NCI-H446 treated with DMSO at 0.1 percent for 48 hours (cell line): ENCODE measurements at places on chromosomes 2 and 18.

DNA sequence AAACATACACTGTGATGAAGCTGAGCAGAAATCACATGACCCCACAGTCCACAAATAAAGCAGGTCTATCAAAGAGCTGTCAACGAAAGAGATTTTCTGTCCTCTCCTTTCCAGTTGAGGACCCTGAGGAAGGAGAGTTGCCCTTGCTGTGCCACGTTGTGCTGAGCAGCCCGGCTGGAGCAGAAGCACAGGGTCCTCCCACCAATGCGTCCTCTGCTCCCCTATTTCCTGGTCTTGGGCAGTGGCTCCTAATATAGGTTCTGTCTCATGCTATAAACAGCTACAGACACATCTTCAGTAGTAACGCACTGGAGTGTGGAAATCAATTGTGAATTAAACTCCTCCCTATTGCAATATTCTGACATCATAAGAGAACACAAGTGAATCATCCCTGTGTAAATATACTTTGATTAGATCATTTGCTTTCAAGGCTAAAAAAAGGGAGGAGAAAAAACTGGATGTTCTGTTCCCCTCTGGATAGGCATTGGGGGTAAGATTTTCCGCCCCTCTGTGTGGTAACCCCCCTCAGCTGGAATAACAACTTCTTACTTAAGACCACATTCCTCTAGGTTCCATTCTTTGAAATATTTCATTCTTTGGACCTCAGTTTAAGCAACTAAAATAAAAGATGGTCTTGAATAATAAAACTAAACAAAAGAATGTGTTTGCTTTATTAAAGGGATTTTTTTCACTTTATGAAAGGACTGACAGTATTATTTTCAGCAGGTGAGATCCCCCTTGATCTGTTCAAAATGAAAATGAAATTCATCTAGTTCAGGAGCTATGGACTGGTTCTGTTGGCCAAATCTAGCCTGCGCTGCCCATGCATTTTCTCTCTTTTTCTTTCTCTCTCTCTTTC is 8.3 kb upstream of the RHOB start:
- DNase-seq: no peak

- DNase-seq: no peak
Observed at GRCh38 chr18:35522130-35522959, 24.6 kb upstream of the INO80C start.

GRCh38 chr2:58081000-58081399 is 34.4 kb downstream of the VRK2 start:
- DNase-seq: no peak

DNA sequence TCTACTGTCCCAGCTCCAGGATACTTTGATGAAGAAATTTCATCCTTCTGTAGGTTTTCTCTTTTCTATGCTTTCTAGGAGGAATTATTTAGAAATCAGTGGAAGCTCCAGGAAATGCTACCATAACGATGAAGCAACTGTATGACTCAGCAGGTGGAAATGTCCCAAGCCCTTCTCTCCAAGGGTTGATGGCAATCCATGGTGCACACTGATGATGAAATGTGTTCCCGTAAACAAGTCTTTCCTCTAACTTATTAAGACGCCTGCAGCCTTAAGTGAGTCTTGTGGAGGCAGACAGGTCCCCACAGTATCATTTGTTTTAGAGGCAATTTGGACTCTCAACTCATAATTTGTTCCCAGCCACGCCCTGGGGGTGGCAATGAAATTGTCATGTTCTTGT is 777.6 kb upstream of the SOX11 start:
- no peak for DNase-seq

DNA sequence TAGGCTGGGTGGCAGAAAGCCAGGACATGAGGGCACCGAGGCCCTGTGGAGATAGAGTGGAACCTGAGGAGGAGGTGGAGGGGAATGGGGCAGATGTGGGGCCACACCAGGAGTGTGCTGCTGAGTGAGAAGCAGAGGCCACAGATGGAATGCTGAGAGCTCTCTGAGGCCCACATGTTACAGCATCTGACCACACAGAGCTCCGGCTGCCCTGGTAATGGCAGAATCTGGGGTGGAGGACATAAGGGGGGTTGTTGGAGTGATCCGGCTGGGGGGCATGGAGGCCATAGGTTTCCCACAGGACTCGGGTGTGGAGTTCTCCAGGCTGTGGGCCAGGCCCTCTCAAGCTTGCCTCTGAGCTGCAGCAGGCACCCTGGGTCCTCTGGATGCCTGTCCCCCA is 3.8 kb downstream of the MZT2B start:
- no peak for DNase-seq

- DNase-seq: no peak
Observed at GRCh38 chr2:200640176-200640575, 54.4 kb downstream of the AOX1 start.

GRCh38 chr2:8285081-8285480 is 396.8 kb upstream of the ID2 start:
- DNase-seq: no peak

- DNase-seq: no peak
Observed at GRCh38 chr2:96152304-96153161, 7.3 kb upstream of the DUSP2 start.

- DNase-seq: no peak
Observed at GRCh38 chr2:29532436-29532835, 388.9 kb downstream of the ALK start.
